ENCODE measurements at places on chromosomes 16 and 17.

GRCh38 chr17:35171834-35172233 is 22.4 kb downstream of the SLC35G3 start:
- ATAC-seq, result peak; percentile 53

DNA sequence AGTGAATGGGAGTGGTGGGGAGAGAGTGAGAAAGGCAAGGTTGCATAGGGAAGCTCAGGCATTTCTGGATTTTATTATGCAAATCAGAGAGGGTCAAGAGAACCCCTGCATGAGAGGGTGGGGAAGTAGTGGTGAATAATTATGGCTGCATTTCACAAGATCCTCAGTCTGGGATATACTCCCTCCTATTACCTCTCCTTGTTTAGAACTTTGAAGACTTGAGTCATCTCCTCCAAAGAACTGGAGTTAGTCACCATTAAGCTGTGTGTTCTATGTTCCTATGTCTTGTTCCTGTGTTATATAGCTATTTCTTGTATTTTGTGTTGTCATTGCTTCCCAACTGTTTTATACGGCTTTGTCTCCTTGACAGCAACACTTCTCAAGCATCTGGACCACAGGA is 18.4 kb downstream of the SOX9 start:
- no peak for ATAC-seq

DNA sequence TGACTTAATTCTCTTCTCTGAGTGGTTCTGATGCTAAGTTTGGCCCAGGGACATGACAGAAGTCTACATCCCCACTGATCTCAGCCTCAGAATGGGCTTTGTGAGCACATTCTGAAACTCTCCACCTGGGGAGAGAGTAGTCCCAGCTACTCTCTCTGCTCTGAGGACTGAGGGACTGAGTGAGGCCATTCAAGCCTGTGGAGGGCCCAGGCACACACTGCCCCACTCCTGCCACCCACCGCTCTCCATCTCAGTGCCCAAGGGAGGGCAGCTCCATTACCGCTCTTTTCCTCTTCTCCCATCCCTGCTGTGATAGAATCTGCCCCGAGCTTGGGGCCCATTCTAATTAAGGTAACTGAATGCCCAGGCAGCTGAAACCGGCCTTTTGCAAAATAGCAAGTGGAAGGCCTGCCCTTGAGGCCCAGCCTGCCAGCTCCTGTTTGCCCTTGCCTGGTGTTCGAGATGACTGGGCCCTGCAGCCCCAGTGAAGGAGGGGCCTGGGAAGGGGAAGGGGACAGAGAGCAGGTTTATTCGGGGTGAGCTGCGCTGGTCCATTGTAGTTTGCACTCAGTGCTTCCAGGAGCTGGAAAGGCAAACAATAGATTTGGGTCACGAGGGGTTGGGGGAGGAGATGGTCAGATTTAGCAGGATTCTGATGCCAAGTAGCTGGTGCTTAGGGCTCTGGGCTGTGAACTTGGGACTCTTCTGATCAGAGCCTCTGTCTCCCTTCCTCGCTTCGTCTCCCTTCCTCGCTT is 76.2 kb downstream of the RAB11FIP4 start:
- peak; percentile 18 for ATAC-seq

- ATAC-seq, result no peak
Measured at GRCh38 chr16:73526011-73526804, 478.3 kb upstream of the ZFHX3 start.

GRCh38 chr17:79556271-79556670 is 54.6 kb downstream of the RBFOX3 start:
- no peak for ATAC-seq
